Natural killer cell treated with Interleukin-12 subunit alpha and Interleukin-12 subunit beta and Interleukin-15 and Interleukin-18, amount 100 ng/mL, for 72 hours (primary cell): ENCODE measurements at places on chromosomes 5 and 9. TPM values are rescaled to one million over a fixed set of nuclear protein-coding genes. Genes with fewer than 3 reads are reported as not detected.
A peak's percentile ranks its signal among the peaks of the same experiment; 100 is the strongest.

The PDE6A gene
- not detected for total RNA-seq

GRCh38 chr9:114006931-114007691, 71.0 kb downstream of the AMBP start:
- no peak for DNase-seq

GRCh38 chr5:142652563-142652962, 33.3 kb downstream of the FGF1 start:
- no peak for DNase-seq

- DNase-seq, result no peak
Measured at GRCh38 chr9:96719921-96720320, 58.0 kb downstream of the ZNF510 start.

The IFNA13 gene
- not detected for total RNA-seq

- no peak for DNase-seq
Measured at GRCh38 chr9:126791406-126792230, 13.2 kb upstream of the ZBTB43 start.

DNA sequence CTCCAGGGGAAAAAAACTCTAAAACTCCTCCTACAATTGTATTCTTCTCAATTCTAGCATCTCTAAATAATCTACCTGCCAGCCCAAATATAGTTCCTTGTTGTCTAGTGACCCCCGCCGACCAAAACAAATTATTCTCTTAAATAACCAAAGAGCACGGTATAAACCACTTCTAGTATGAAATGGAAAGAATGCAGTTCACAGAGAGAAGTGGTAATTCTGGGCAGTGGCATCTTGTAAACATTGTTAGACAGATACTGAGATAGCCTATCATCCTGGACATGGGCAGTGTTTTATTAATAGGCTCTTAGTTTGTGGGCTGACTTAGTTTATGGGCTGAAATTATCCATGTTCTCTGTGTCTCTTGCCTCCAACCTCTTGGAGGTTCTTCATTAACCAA, 1412.6 kb upstream of the CDH9 start:
- no peak for DNase-seq

The PCDHB7 gene
- not detected for total RNA-seq

The GABRB2 gene
- total RNA-seq, result not detected

The PDE8B gene
- not detected for total RNA-seq

- peak; percentile 65 for DNase-seq
Measured at GRCh38 chr9:104927912-104928740, at the start of gene ABCA1. Gene ABCA1, minus strand, starts transcription at chr9:104928155. Its CDS starts 24,476 bp downstream, at chr9:104903679.

- no peak for DNase-seq
Measured at GRCh38 chr9:9552665-9553064, 1060.1 kb downstream of the PTPRD start.

The PCDHA10 gene
- total RNA-seq, result not detected

- DNase-seq, result no peak
Measured at GRCh38 chr9:117678871-117679270, 25.3 kb upstream of the TLR4 start.

The WDR38 gene
- not detected for total RNA-seq

GRCh38 chr5:160843240-160843639, 8.8 kb downstream of the ATP10B start:
- no peak for DNase-seq

The SH3PXD2B gene
- 0.33 TPM for total RNA-seq

DNA sequence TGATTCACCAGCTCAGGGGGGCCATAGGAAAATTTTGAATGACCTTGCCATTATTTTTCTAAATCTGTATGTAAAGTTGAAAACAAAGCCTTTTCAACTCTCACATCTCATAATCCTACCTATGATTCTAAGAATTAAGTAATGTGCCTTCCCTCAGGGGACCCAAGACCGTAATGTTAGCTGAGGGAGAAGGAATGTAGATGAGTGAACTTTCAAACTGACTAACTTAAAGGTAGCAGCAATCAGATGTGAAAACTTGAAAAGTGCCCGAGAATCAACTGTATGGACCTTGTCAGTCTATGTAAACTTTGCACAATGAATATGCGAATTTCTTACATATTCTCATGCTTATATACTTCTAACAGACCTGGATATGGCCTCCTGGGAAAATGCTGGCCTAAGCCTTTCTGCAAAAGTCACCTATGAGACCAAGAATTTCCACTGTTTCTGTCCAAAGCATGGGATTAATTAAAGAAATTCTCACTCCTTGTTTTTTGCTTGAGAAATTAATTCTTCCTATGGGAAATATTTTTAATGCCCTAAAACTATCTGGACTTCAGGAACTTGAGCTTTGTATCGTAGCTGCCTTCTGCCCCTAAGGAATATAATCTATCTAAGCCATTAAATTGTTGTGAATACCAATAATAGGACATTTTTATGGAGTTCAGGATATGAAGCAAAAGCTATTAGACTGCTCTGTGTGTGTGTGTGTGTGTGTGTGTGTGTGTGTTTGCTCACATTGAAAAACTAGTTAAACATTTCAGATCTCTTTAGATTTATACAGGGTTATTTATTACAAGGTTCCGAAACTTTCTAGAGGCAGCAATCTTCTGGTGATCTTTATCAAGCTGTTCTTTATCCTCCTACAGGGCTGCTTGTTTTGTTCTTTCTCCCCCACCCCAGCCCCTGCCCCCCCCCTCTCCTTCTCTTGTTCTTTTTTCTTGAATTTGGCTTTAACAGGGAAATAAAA, 169.1 kb upstream of the CLINT1 start:
- no peak for DNase-seq

The ABCA2 gene
- total RNA-seq, result 77.6 TPM

The LTC4S gene
- total RNA-seq, result 2.9 TPM

The SPATA31A1 gene
- not detected for total RNA-seq

DNA sequence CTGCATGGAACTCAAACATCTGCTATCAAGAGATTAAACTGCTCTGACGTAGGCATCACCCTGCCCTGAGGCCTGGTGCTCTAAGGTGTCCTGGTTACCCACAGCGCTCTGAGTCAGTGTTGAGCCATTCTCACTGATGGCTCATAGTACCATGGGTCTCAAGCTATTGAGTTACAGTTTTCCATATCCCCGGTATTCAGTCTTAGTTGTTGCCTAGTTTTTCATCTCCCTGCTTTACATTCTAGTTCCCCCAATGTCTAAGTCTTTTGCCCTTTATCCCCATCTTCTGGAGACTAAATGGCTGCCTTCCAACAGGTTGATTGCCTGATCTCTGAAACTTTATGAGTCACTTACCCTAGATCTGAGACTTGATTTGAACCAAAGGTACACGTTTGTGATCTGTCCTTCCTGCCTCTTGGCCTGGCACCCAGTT, 161.2 kb upstream of the PTGER4 start:
- no peak for DNase-seq

The MARCOL gene
- total RNA-seq, result not detected

GRCh38 chr9:90975781-90976538, 174.3 kb downstream of the SYK start:
- no peak for DNase-seq

DNA sequence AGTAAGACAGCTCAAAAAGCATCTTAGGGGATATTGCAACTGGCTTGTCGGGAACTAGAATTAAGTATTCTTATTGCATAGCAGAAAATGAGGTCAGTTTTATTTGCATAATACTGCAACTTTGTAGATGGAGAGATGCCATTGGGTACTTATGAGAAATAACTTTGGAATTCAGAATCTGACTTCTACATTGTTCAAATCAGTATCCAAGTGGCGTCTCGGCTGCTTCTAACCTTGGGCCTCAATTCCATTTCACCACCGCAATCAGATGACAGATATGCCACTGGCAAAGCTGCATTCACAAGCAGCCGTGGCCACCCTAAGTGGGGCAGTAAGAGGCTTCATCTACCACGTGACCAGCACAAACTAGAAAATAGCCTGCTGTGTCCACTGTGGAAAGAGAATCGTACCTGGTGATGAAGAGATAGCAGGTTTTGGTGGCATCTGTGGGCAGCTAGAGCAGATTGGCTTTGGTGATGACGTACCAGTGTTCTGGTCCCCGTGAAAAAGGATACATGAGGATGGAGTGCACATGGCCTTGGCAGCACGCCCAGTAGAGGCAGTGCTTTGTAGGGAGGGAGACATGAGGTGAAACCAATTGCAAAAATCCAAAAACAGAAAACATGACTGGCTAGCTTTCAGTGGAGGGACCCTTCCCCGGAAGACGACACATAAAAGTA, 116.6 kb downstream of the KLHL3 start:
- DNase-seq, result no peak

The SV2C gene
- 0.06 TPM for total RNA-seq

The NR2F1 gene
- not detected for total RNA-seq

The PCDHB15 gene
- total RNA-seq, result not detected

GRCh38 chr5:146706321-146706972, 172.1 kb downstream of the PPP2R2B start:
- no peak for DNase-seq

The ADAMTS19 gene
- total RNA-seq, result not detected

DNA sequence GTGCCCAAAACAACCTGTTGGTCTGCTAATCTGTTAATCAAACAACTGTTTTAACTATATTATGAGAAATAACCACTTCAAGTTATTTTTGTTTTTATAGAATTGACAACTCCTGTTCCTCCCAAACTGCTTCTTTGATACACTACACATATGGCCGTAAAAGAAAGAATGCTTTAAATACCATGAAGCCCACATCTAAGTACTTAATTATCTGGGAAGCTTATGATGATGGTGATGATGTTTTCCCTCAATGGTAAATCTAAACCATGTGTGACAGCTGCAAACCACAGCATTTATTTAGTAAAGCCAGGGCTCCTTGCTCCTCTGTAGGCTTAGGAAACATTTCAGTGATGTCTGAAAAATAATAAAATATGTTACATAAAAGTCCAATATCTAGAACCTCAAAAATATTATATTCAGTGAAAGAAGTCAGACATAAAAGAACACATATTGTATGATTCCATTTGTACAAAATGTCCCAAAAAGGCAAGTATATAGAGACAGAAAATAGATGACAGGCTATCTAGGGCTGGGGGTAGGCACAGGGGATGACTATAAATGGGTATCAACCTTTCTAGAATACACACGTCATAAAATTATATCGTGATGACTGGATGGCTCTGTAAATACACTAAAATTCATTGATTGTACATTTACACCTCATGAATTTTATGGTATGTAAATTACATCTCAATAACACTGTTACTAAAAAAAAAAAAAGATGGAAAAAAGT, 154.1 kb downstream of the EFNA5 start:
- no peak for DNase-seq

The BRD8 gene
- total RNA-seq, result 45.9 TPM

- DNase-seq, result no peak
Measured at GRCh38 chr5:41921874-41922273, 3.2 kb upstream of the FBXO4 start.

DNA sequence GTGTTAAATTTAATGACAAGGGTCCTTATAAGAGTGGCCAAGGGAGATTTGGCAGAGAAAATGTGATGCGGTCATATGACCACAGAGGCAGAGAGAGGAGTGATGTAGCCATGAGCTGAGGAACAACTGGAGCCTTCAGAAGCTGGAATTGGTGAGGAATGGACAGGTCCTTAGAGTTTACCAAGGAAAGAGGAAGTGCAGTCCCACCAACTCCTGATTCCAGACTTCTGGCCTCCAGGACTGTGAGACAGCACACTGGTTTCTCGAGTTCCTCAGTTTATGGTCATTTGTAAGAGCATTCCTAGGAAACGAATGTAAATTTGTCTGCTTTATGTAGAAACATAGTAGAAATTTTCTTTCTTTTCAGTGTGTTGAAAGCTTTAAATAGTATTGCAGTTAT, 410.1 kb downstream of the CDH18 start:
- no peak for DNase-seq

- no peak for DNase-seq
Measured at GRCh38 chr5:177087398-177088005, 787 bp downstream of the FGFR4 start.

- no peak for DNase-seq
Measured at GRCh38 chr9:5443850-5444249, 6.1 kb upstream of the PLGRKT start.

- DNase-seq, result no peak
Measured at GRCh38 chr5:156812959-156813358, 37.1 kb upstream of the PPP1R2B start.

GRCh38 chr9:105098370-105098769, 146.1 kb upstream of the SLC44A1 start:
- no peak for DNase-seq

DNA sequence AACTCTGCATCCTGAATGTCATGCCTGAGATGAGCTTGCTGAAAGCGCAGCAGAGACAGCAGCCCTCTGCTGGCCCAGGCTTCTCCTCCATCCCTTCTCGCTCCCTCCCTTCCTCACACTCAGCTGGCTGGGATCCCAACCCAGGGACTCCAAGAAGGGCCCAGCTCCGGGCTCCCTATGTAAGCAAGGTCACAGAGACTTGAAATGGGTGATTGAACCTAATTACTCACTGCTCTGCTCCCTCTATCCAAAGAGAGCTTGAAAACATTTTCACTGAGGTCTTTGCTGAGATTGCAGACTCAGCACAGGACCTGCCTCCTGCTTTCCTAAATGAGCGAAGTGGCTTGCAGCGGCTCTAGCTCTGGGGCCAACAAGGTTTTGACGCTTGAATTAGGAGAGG, 42.8 kb downstream of the RAPGEF1 start:
- DNase-seq, result no peak

DNA sequence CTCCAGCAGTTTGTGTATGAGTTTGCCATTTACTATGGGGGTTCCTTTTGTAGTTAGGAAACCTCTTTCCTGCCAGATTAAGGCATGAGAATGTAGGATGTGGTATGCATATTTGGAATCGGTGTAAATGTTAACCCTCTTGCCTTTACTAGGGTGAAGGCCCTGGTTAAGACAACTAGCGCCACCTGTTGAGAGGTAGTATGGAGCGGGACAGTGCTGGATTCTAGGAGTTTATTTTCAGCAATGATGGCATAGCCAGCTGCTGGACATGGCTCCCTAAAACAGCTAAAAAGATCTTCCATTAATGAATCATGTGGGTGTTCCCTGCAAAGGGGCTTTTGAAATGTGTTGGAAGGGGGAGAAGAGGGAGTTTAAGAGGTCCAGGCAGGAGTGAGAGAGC, 30.7 kb upstream of the GPX3 start:
- DNase-seq, result no peak

DNA sequence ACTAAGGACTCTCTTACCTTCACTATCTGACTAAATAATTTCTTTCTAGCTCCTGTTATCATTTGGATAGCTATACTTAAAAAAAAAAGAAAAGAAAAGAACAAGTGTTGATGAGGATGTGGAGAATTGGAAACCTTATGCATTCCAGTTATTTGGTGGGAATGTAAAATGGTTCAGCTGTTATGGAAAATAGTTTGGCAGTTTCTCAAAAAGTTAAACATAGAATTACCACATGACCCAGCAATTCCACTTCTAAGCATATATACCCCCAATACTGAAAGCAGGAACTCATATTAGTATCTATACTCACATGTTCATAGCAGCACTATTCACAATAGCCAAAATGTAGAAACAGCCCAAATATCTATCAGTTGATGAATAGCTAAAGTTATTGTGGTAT, 61.1 kb downstream of the GNA14 start:
- no peak for DNase-seq

DNA sequence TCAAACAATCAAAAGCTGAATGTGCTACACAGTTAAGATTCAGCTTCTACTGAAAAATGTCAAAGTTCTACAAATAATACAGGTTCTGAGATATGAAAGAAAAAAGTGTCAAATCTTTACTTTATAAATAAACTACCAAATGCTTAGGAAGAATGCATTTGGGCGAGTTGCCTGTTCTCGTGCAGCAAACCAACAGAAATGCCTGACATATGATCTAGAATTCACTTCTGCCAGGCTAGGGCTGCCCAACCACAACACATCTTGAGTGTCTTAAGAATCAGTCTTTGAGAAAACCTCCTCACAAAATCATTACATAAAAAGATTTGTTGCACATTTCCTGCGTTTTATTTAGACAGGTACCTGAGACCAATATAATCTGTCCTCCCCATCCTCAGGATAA, 42.2 kb downstream of the ANKH start:
- DNase-seq, result no peak
